SJCRH30 (cell line): ENCODE measurements at places on chromosomes 2 and 18.

DNA sequence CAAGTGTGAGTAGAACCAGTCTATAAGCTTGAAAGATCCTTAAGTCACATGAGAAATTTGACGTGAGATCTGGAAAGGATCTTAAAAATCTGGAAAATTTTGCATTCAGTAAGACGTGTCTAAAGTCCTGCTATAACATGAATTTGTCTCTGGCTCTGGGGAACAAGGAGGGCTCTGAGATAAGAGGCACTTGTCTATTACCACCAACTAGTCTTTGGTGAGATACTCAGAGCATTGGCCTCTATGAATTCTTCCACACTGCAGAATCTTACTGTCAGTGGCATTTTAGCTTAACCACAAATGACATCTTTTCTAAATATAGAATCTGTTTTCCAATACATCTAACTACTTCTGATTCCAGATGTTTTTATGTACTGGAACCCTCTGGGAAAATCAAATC is 1504.5 kb downstream of the DPP10 start:
- H3K4me1 ChIP-seq = no peaks in the 10 kb centered on the region
- no peaks in the 10 kb centered on the region; the same call in 1 of the 2 replicates for H3K27me3 ChIP-seq
- DNase-seq = no peak

GRCh38 chr2:101130081-101130480 is 21.1 kb downstream of the TBC1D8 start:
- peaks cover 22% of the 10 kb centered on the region for H3K4me1 ChIP-seq
- H3K27me3 ChIP-seq = no peaks in the 10 kb centered on the region
- no peak overlapping the region for H3K27ac ChIP-seq
- no peak overlapping the region for H3K4me3 ChIP-seq

DNA sequence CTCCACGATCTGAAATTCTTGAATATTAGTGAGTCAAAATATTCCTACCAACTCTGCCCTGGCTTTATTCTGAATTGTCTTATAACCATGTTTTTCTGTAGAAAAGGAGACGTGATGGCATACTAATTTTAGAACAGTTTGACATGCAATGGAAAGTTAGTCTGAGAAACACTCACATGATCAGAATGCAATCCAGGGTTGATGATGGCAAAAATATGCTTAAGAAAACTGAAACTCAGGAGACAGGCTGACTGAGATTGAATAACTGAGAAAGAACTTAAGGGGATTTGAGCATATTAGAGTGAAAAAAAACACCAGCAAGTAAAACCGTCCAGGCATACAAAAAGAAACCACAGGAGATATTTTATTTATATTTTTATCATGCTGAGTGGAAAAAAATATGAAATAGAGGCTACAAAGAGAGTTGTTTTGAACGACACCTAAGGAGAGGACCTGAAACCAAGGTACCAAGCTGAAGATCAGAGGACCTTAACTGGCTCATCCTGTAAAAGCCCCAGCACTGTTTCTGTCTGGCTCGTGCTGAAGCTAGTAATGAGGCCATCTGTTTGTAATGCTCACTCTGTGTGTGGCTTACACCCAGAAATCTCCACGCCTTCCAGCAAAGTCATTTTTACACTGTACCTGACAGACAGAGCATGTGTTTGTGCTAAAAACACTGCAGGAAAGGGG is 437.2 kb upstream of the PKDCC start:
- H3K36me3 ChIP-seq = no peaks in the 10 kb centered on the region
- H3K4me1 ChIP-seq = no peaks in the 10 kb centered on the region
- no peak overlapping the region for H3K4me3 ChIP-seq
- no peaks in the 10 kb centered on the region for H3K27me3 ChIP-seq

GRCh38 chr2:105134081-105134480 is 96.2 kb downstream of the MRPS9 start:
- no peak overlapping the region for H3K4me3 ChIP-seq
- no peak for DNase-seq

- no peak for DNase-seq
- H3K4me1 ChIP-seq = no peaks in the 10 kb centered on the region
- no peak overlapping the region for H3K27ac ChIP-seq
- no peaks in the 10 kb centered on the region; the same call in 1 of the 2 replicates for H3K27me3 ChIP-seq
- no peaks in the 10 kb centered on the region for H3K36me3 ChIP-seq
Observed at GRCh38 chr2:74291218-74291544, 52.0 kb downstream of the SLC4A5 start.

GRCh38 chr18:48592540-48593171 is 53.8 kb downstream of the CTIF start:
- no peak for DNase-seq
- H3K27me3 ChIP-seq = no peaks in the 10 kb centered on the region
- no peak overlapping the region for H3K4me3 ChIP-seq

DNA sequence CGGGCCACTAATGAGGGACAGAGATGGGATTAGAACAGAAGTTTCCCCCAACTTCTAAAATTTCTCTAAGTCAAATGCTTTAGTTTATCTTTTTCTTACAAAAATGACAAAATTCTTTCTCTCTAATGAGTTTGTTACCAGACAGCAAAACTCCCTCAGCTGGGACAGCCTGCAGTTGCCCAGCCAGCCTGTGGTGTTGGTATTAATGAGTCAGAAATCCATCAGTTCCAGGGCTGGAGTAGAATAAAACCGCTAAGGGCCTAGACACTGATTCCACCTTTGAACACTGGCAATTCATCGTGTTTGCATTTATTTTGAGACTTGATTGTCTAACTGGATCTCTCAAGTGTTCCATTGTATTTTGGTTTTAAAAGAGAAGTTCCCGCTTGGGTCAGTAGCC is 38.3 kb upstream of the SMAD2 start:
- H3K4me1 ChIP-seq = no peaks in the 10 kb centered on the region; the same call in 1 of the 2 replicates
- peak overlapping the region; percentile 23 for H3K27ac ChIP-seq
- H3K4me3 ChIP-seq = no peak overlapping the region
- H3K36me3 ChIP-seq = no peaks in the 10 kb centered on the region
- no peaks in the 10 kb centered on the region for H3K27me3 ChIP-seq

- H3K4me3 ChIP-seq = no peak overlapping the region
- no peak for DNase-seq
- peaks cover 28% of the 10 kb centered on the region; the same call in 1 of the 2 replicates for H3K4me1 ChIP-seq
Observed at GRCh38 chr2:42844366-42844765, 52.0 kb upstream of the HAAO start.

DNA sequence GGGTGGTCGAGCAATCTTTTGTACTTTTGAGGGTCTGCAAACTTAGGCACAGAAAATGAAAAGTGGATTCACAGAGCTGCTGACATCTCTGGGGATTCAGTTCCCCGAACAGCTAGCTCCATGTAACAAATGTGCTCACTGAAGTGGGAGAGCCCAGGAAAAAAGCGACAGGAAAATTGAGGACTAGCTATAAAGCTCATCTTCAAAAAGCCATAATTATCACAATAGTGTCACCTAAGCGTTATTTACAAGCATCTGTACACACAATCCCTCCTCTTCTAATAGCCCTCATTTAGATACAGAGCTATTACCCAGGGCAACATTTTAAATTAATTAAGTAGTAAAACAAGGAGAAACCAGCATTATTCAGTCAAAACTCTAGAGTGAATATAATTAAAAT is 36.1 kb downstream of the RNF152 start:
- no peaks in the 10 kb centered on the region; the same call in 1 of the 2 replicates for H3K36me3 ChIP-seq
- no peak overlapping the region for H3K4me3 ChIP-seq
- DNase-seq = no peak
- no peaks in the 10 kb centered on the region for H3K27me3 ChIP-seq

DNA sequence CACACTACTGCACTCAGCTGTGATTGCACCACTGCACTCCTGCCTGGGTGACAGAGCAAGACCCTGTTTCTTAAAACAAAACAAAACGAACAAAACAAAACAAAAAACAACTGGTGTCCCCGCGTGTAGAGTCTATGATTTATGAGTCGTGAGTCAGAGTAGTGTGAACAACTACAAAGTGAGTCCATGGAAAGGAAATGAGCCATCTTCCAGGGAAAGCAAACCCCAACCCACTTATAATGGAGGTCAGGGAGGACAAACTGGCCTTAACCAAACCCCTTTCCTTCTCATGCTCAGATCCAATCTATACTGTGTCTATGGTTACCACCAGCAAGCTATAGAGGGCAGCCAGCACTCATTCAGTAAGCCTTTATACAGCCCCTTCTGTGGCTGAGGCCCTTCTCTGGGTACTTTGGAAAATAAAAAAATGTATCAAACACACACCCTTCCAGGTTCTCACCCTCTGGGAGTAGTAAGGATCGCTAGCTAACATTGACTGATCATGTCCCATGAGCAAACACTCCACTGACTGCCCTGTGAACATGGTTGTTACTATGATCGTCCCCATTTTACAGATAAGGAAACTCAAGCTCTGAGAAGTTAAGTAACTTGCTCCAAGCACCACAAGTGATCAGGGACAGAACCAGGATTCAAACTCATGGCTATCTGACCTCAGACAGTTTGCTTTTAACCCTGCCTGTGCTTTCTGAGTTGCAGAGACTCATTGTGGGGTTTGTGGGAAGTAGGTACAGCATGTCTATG is 24.7 kb upstream of the COLEC12 start:
- H3K4me3 ChIP-seq = no peak overlapping the region
- no peaks in the 10 kb centered on the region for H3K4me1 ChIP-seq
- DNase-seq = no peak
- no peak overlapping the region for H3K27ac ChIP-seq

GRCh38 chr2:169797601-169798000 is 1.1 kb upstream of the SSB start:
- no peak overlapping the region for H3K4me3 ChIP-seq
- no peak overlapping the region for H3K27ac ChIP-seq
- H3K4me1 ChIP-seq = 0 out of 2 replicates have a peak, but pooled peaks cover 3% of the 10 kb centered on the region

DNA sequence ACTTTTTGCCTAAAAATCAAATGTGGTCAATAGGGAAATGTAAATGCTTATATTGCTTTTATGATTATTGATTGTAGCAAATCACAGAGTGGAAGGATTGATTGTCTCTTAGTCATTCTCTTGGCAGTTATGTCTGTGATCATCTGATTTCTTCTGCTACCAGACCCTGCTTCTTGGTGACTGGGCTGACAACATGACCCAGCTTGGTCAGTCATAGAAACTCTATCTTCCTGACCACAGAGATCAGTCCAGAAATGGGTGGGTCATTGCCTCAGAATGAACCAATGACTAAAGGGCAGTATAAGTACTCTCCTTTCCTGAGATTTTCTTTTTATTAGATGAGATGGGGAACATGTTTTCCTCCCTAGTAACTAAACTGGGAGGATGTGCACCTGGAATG is 87.6 kb downstream of the MAIP1 start:
- DNase-seq = peak; percentile 57
- H3K4me3 ChIP-seq = no peak overlapping the region
- peak overlapping the region; percentile 71 for H3K27ac ChIP-seq
- no peaks in the 10 kb centered on the region for H3K27me3 ChIP-seq

- H3K4me3 ChIP-seq = no peak overlapping the region
- H3K27ac ChIP-seq = no peak overlapping the region
- no peaks in the 10 kb centered on the region for H3K27me3 ChIP-seq
Observed at GRCh38 chr2:133229974-133230373, 338.3 kb downstream of the NCKAP5 start.

GRCh38 chr2:74690571-74690970 is 36.5 kb downstream of the SEMA4F start:
- no peaks in the 10 kb centered on the region for H3K36me3 ChIP-seq
- no peaks in the 10 kb centered on the region for H3K4me1 ChIP-seq
- no peak overlapping the region for H3K4me3 ChIP-seq
- no peak for DNase-seq
- 0 out of 2 replicates have a peak, but pooled peaks cover 4% of the 10 kb centered on the region for H3K27me3 ChIP-seq

- H3K27me3 ChIP-seq = no peaks in the 10 kb centered on the region
- peaks cover 18% of the 10 kb centered on the region for H3K36me3 ChIP-seq
- no peaks in the 10 kb centered on the region for H3K4me1 ChIP-seq
- DNase-seq = no peak
- no peak overlapping the region for H3K4me3 ChIP-seq
Observed at GRCh38 chr2:106090916-106091618, 103.0 kb downstream of the UXS1 start.

DNA sequence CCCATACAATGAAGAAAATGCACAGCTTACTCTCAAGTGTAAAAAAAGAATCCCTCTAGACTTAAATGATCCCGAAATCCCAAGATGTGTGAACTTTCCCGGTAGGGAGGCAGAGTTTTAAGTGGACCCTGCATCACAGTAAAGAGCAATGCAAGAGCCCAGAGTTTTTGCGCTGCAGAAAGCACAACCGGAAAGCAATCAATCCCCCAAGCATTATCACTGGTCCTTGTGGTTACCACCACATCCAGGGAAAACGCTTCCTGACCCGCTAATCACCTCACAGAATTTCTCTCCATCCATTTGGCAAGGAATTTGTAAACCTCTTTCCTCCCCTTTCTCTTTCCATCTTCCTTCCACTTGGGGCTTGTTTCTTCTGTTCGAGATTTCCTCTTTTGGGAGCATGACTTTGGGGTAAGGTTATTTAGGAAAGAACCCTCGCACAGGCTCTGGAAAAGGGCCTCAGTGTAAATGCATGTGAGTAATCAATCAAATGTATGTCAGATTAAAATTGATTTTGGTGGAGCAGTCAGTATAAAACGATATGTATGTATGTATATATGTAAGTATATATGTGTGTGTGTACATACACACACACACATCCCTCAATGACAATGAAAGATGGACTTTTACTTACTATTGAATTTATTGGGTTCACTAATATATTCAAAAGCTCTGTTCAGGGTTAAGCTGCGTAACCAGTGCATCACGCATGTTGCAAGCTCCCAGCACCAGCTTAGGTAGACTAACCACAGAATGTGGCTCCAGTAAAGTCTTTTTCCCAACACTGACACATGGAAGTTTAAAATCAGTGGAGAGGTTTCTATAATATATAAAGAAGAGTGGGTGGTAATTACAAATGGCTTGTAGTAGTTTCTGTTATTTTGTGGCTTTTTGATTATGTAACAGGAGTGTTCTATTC is 1.6 kb downstream of the PLCL1 start:
- peaks cover 16% of the 10 kb centered on the region; the same call in 1 of the 2 replicates for H3K27me3 ChIP-seq
- no peak overlapping the region for H3K27ac ChIP-seq
- no peaks in the 10 kb centered on the region for H3K36me3 ChIP-seq
- DNase-seq = no peak
